HCT116 (cell line): ENCODE measurements at places on chromosomes 2 and 18. TPM values are rescaled to one million over a fixed set of nuclear protein-coding genes. Genes with fewer than 3 reads are reported as not detected.

DNA sequence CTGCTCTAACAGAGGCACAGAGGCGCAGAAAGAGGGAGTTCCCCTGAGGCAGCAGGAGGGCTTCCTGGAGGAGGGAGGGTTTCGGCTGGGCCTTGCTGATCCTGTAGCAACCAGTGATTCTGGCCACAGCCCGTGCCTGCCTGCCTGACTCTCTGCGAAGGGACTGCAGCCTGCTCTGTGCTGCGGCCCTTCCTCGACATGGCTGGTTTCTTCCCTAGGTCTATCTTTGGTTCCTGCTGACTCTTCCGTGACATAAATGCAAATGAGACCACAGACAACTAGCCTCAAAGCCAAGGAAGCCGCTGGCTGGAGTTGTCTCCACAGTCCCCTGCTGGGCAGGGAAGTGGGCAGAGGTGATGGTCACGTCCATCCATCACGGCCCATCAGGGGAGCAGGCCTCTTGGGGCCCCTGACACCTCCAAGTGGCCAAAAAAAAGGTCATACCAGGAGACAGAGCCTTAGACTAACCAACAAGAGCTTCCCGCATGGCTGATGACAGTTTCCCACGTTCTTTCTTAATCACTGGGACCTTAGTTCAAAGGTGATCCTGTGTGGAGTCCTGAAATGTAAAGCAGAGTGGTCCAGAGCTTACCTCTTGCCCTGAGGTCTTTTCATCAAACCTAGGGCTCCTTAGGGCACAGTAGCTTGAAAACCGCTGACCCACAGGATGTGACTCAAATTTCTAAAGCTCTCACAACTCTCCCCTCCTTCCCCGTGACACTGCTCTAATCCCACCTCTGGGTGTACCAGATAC, 55.3 kb downstream of the HS1BP3 start:
- H3K27me3 ChIP-seq: no peaks in the 10 kb centered on the region
- H3K27ac ChIP-seq: no peak overlapping the region; the same call in 1 of the 2 replicates
- no peak overlapping the region for H3K4me3 ChIP-seq
- H3K36me3 ChIP-seq: no peaks in the 10 kb centered on the region

- peaks cover 8% of the 10 kb centered on the region; the same call in 1 of the 2 replicates for H3K36me3 ChIP-seq
- peak overlapping the region; percentile 81 for H3K27ac ChIP-seq
- no peaks in the 10 kb centered on the region for H3K27me3 ChIP-seq
These were observed 484 bp downstream of the ABCB6 start for GRCh38 chr2:219218217-219218731.

DNA sequence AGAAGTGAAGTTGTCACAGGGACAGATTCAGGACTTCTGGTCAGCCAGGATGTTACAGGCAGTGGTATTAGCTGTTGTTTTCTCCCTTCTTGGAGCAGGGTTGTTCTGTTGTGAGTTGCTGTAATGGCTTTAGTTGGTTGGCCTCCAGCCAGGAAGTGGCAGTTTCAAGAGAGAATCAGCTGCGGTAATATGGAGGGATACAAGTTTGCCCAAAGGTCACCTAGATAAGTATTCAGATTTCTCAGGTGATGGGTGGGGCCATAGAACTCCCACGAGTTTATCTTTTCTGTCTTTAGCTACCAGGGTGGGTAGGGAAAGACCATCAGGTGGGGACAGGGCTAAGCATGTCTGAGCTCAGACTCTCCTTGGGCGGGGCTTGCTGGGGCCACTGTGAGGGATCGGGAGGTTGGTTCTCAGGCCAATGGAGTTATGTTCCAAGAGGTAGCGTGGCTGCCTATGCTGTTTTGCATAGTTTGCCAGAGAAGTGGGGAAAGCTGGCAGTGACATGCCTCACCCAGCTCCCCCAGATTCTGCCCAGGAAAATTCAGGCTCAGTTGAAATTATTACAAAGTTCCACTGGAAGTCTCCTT, 640.4 kb upstream of the CHAC2 start:
- no peak overlapping the region for H3K27ac ChIP-seq
- no peaks in the 10 kb centered on the region for H3K27me3 ChIP-seq
- no peak for DNase-seq
- no peak overlapping the region for H3K4me3 ChIP-seq

- no peaks in the 10 kb centered on the region for H3K36me3 ChIP-seq
- DNase-seq: no peak
- no peak overlapping the region for H3K4me3 ChIP-seq
- H3K4me1 ChIP-seq: no peaks in the 10 kb centered on the region
- no peaks in the 10 kb centered on the region for H3K27me3 ChIP-seq
These were observed 460.5 kb downstream of the ERBB4 start for GRCh38 chr2:212078103-212078502.

GRCh38 chr18:43393174-43393573, 115.9 kb upstream of the SYT4 start:
- H3K36me3 ChIP-seq: no peaks in the 10 kb centered on the region
- no peak overlapping the region for H3K4me3 ChIP-seq
- DNase-seq: no peak
- no peak overlapping the region for H3K27ac ChIP-seq
- H3K4me1 ChIP-seq: no peaks in the 10 kb centered on the region

- H3K27ac ChIP-seq: no peak overlapping the region
- no peaks in the 10 kb centered on the region for H3K4me1 ChIP-seq
- H3K4me3 ChIP-seq: no peak overlapping the region
- no peak for DNase-seq
- peaks cover 3% of the 10 kb centered on the region; the same call in 1 of the 2 replicates for H3K27me3 ChIP-seq
These were observed 228.5 kb downstream of the RNF144A start for GRCh38 chr2:7145707-7146106.

DNA sequence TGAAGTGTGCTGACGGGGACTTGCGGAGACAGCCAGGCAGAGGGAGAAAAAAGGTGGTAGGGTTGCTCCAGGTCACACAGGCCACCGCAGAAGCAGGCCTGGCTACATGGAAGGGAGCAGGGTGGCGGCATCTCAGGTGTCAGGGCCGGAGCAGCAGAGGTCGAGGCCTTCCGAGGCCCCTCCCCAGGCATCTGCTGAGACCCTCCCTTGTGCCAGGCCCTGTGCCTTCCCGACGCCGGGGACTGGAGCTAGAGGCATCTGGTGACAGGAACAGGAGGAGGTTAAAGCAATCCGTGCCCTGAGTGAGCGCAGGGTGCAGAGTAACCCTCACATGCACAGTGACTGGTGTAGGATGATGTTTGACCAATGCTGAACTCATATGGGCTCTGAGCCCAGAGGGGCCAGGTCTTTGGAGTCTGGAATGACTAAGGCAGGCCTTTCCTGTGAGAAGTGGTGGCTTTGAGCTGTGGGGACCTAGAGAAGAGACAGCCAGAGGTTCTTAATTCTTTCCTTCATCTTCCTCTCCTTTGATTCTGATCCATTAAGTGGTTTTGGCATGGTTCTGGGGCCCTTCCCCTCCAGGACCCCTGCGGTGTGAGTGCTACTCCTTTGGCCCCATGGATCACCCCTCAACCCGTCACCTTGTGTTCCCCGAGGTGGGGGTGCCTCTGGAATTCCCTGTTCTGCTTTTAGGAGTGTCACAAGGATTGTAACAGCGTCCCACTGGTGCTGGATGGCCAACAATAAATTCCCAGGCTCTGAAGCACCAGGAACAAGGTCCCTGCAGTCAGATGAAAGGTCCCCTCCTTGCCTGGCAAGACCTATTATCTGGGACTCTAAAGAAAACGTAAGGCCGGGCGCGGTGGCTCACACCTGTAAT, 72.1 kb downstream of the KLHL29 start:
- no peak overlapping the region for H3K27ac ChIP-seq
- H3K4me1 ChIP-seq: peaks cover 9% of the 10 kb centered on the region; the same call in 1 of the 2 replicates
- no peaks in the 10 kb centered on the region for H3K27me3 ChIP-seq
- H3K36me3 ChIP-seq: no peaks in the 10 kb centered on the region

GRCh38 chr18:2515908-2516625, 55.2 kb downstream of the METTL4 start:
- peak; percentile 61 for DNase-seq
- H3K36me3 ChIP-seq: no peaks in the 10 kb centered on the region
- no peak overlapping the region for H3K27ac ChIP-seq
- no peaks in the 10 kb centered on the region for H3K27me3 ChIP-seq

- no peak overlapping the region for H3K27ac ChIP-seq
- no peak overlapping the region for H3K4me3 ChIP-seq
- DNase-seq: no peak
- H3K4me1 ChIP-seq: peaks cover 6% of the 10 kb centered on the region; the same call in 1 of the 2 replicates
- no peaks in the 10 kb centered on the region for H3K36me3 ChIP-seq
These were observed 112.1 kb downstream of the UPP2 start for GRCh38 chr2:158213773-158214172.

GRCh38 chr2:111662771-111663470, 221.1 kb downstream of the ANAPC1 start:
- no peaks in the 10 kb centered on the region for H3K36me3 ChIP-seq
- H3K27ac ChIP-seq: no peak overlapping the region
- peaks cover 16% of the 10 kb centered on the region for H3K4me1 ChIP-seq
- DNase-seq: no peak
- H3K4me3 ChIP-seq: no peak overlapping the region
- no peaks in the 10 kb centered on the region for H3K27me3 ChIP-seq

DNA sequence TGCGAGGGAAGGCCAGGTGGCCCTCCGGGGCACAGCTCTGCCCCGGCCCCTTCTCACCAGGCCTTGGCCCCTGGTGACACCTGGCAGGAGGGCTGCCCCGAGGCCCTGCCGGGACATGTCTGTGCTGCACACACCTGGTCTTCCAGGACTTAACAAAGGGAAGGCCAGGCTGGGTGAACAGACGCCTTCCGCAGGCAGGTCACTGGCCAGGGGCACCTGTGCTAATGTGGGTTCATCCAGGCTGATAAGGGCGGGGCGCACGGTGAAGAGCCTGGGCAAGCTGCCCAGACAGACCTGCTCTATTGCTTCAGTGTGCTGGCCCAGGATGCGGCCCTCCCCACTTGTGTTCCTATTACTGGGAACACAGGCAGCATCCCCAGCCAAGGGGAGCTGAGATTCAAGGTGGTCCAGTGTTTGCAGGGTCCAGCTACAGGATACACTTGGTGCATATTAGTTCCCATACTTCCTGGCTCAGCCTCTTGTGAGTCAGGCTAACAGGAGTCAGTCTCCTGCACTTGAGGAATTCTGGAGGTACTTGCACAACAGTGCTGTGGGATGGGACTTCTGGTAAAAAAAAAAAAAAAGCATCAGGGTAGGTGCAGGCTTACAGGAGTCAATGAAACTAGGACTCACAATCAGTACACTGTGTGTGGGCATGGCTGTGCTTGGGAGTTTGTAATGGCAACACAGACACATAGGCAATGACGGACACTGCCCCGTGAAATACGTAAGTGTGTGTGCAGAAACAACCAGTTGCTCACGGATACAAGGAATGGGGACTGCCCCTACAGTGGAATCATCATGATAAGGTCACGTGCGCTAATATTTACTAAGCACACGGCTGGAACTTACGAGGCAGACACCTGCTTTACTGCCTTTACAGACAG, 261.4 kb downstream of the TWIST2 start:
- H3K27me3 ChIP-seq: no peaks in the 10 kb centered on the region
- no peak overlapping the region for H3K27ac ChIP-seq
- H3K36me3 ChIP-seq: no peaks in the 10 kb centered on the region
- DNase-seq: no peak

GRCh38 chr2:100188326-100188725, 45.9 kb upstream of the AFF3 start:
- no peaks in the 10 kb centered on the region for H3K27me3 ChIP-seq
- no peaks in the 10 kb centered on the region for H3K36me3 ChIP-seq
- DNase-seq: no peak
- no peaks in the 10 kb centered on the region; the same call in 1 of the 2 replicates for H3K4me1 ChIP-seq
- H3K27ac ChIP-seq: no peak overlapping the region

The DSEL gene
- 0.05 TPM for total RNA-seq

The EVA1A gene
- total RNA-seq: 2.8 TPM

The SP140L gene
- 28.9 TPM for total RNA-seq

The CCDC150 gene
- total RNA-seq: 29.2 TPM

The CDK5R2 gene
- 0.44 TPM for total RNA-seq

The LCT gene
- total RNA-seq: 0.12 TPM

The FKBP1B gene
- 11.8 TPM for total RNA-seq

The TUBA4B gene
- not detected for total RNA-seq
